ENCODE measurements at places on chromosomes 1 and 21.

DNA sequence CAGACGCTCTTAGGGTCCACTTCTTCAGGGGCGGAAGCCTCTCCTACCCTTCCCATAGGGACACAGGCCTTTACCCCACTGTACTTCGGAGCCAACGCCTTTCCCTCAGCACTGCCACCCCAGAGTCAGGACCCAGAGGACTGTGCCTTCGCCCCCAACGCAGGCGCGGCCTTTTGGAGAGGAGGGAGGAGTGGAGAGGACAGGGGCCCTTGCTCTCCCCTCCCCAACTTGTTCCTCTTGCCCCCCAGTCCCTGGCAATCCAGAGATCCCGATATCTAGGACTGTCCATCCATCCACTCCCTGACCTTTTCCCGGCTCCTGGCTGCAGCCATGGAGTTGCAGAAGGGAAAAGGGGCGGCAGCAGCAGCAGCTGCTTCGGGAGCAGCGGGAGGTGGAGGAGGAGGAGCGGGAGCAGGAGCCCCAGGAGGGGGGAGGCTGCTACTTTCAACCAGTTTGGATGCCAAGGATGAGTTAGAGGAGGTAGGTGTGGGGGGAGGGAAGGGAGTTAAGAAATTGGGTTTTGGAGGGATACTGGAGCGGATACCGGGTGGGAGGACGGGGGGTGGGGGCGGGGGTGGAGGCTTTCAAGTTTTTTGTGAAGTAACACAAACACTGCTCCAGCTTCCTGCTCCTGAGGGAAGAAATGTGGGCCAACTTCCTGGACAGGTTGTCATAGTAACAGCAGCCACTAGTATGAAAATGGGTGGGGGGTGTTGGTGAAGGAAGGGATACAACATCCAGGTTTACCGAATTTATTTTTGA, 636 bp downstream of the INTS3 start:
- DNase-seq = peak; percentile 80

GRCh38 chr1:20590306-20590777, 1.4 kb downstream of the CDA start:
- peak; percentile 33 for DNase-seq

GRCh38 chr1:175075572-175076568, 8.2 kb downstream of the TNN start:
- DNase-seq = no peak

GRCh38 chr1:164519426-164519825, 39.6 kb upstream of the PBX1 start:
- no peak for DNase-seq

GRCh38 chr1:162984699-162985098, 84.5 kb upstream of the RGS4 start:
- no peak for DNase-seq

DNA sequence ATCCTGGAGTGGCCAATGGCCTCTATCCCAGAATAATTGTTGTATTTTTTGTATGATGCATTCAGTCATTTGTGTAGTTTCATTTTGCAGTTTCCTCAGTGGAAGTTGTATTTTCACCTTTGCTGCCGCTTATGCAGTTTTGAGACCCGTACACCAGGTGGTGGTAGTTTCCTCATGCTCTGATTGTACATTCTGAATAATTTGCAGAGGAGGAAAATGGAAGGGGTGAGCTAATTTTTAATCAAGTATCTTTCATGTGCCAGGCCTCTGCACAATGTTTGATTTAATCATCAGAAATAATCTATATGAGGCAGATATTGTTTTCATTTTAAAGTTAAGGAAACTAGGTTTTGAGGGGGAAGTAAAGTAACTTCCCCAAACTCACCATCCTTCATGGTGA, 29.5 kb downstream of the HLX start:
- DNase-seq = no peak

DNA sequence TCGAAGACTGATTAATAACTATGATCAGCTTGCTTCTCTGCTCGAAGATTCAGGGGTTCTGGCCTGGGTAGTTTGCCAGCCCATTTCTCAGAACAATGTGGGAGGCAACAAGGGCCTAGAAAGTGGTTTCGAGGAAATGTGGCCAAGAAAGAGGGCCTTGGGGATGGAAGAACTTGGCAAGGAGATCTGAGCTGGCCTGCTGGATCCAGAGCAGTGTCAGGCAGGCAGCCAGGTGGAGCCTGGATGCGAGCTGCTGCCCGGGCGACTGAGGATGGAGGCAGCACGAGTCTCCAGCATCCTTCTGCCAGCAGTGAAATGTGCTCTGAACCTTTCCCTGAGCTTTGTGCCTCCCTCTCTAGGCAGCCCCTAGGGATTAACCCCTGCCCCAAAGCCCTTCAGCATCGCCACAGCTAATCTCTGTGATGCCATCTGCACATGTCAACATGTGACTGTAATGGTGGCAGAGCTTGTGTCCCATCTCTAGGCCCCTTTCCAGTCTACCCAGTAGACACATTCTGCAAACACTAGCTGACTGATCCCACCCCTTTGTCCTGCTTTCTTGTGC, 61.0 kb upstream of the NEK2 start:
- no peak for DNase-seq

- DNase-seq = no peak
These were observed 33.4 kb downstream of the SLAMF6 start for GRCh38 chr1:160489513-160490261.

DNA sequence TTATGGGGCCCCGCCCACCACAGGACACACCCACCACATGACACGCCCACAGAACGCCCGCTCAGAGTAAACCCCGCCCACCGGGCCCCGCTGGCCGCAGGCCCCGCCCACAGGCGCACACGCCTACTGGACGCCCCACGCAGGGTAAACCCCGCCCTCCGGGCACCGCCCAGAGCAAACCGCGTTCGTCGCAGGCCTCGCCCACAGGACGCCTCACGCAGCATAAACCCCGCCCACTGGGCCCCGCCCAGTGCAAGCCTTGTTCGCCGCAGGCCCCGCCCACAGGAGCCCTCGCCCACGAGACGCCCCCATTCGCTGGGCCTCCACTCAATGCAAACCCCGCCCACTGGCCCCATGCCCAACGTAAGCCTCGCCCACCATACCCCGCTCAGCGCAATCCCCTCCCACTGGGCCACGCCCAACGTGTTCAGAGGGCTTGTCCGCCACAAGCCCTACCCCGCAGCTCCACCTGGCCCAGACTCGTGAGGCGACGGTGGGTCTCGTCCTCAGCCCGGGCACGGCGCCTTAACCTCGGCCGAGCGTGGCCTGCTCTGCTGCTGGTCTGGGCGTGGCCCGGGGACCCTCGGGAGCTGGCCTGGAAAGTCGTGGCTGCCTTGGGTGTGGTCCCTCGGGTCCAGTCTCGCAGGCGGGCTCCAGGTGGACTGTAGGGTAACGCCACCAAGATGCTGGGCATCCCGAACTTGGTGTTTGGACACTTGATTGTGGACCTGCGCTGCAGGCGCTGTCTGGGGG, 401 bp upstream of the TMEM52 start:
- peak; percentile 98 for DNase-seq

GRCh38 chr1:151985768-151986167, 7.9 kb downstream of the S100A10 start:
- no peak for DNase-seq

DNA sequence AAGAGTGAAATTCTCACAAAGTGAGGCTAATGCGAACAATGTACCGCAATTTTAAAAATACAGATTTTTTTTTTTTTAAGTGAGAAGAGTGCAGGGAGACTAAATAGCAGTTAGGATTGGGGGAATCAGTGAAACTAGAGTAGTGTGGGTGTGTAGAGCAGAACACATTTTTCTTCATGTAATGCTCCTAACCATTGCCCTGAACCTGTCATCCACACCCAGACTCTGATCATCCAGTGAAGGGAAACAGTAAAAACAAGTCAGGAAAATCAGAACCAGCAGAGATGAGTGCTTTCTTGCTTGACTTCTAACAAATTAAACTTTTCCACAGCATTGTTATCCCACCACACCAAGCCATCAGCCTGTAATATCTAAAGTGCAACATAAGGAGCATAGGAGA, 9.1 kb downstream of the CADM3 start:
- no peak for DNase-seq

DNA sequence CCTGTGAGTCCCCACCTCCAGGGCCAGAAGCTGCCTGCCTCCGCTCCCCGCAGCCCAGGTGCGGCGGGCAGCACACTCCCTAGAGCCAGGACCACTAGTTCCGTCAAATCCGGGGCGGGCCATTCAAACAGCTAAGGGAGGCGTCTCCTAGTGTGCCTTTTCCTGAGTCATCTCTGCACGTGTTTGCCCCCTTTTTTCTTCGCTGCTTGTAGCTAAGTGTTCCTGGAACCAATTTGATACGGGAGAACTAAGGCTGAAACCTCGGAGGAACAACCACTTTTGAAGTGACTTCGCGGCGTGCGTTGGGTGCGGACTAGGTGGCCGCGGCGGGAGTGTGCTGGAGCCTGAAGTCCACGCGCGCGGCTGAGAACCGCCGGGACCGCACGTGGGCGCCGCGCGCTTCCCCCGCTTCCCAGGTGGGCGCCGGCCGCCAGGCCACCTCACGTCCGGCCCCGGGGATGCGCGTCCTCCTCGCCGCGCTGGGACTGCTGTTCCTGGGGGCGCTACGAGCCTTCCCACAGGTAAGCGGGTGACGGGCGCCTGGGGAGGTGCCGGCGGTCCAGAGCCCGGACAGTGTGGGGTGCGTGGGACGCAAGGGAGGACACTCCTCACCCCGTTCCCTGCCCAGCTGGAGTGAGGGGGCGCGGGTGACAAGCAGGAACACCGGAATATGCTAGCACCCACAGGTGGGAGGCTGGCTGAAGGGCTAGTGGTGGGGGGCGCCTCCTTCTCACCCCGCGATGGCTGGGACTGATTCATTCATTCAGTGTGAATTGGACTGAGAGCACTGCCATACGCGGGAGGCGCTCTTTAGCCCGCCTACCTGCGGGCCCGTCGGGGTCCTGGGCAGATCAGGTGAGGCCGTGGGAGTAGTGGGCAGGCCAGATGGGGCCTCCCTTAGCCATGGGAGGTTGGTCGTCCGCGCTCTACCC, at the start of gene TNFRSF8:
Gene TNFRSF8, plus strand, starts transcription at position 163 of the 932 bp plus-strand sequence. Its CDS starts 296 bp downstream, at position 459.
- no peak for DNase-seq

DNA sequence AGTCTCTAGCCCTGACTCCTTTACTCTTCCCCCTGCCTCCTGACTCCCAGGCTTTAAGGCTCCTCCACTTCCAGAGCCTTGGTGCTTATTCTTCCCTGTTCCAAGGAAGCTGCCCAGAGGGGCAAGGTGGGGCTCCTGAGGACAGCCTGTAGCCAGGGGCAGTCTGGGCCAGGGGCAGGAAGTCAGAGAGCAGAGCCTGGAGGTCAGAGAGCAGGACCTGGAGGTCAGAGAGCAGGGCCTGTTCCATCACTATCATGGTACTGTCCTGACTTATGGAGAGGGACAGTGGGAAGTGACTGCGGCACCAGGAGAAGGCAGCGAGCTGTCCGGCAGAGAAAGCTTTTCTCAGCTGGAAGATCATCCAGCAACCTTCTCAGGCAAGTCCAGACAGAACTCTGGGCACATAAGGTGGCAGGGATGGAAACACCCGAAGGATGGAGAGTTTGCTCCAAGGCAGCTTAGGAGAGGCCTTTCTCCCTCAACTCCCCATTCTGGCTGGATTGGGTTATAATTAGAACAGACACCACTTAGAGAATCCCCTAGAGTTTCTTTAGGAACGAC, 25.0 kb downstream of the PLXNA2 start:
- DNase-seq = no peak

GRCh38 chr1:59229138-59229537, 67.8 kb upstream of the FGGY start:
- no peak for DNase-seq

GRCh38 chr1:76285578-76286135, 211.1 kb downstream of the ST6GALNAC3 start:
- DNase-seq = no peak

DNA sequence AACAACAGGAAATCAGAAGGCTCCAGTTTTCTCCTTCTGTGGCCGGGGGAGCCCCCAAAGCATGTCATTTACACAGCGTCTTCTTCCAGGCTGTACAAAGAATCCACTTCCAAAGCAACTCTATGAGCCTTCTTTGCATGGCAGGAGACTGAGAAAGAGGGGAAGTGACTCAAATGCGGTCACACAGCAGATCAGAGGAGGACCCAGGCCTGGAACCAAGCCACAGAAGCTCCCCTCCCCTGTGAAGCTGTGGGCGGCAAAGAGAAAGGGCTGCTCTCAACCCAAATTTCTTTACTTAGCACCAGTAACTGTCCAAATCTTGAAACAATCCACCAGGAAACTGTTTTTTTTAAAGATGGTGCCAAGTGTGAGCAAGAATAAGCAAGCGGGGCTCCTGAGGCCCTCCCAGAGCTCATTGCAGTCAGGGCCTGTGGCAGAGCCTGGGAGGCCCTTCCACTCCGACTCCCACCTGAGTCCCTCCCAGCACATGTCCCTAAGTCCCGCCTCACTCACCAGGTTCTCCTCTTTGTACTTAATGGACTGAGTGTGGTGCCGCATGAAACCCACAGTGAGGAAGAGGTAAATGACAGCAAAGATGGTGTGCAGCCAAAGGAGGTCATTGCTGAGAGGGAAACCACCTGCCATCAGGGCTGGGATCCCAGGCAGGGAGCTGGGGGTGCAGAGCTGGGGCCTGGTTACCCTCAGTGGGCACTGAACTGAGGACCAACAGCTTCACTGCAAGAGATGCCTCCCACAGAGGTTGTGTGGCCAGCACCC, 15.9 kb downstream of the TMEM63A start:
- DNase-seq = no peak

DNA sequence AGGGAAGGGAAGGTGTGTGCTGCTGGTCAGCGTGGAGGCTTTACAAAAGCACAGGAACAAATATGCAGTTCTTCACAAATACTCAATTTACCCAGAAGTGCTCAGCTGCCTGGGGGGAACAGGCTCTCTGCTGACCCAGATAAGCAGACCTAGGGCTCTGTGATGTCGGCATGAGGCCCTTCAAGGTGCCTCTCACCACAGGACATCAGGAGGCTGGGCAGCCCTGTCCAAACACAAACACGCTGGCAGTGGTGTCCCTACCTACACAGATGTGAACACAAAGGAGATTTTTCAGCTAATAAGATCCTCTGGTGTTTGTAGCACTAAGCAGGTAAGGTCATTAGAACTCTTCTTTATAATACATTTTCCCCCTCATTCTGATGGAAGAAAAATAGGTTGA, 243.0 kb upstream of the PROX1 start:
- no peak for DNase-seq

GRCh38 chr1:221711063-221711577, 30.8 kb downstream of the DUSP10 start:
- no peak for DNase-seq

GRCh38 chr1:76136894-76137293, 62.3 kb downstream of the ST6GALNAC3 start:
- DNase-seq = no peak

- DNase-seq = no peak
These were observed 67.0 kb downstream of the XCL2 start for GRCh38 chr1:168476588-168477385.

GRCh38 chr1:158570480-158570879, at the start of gene OR6P1:
Gene OR6P1 (minus strand): TSS chr1:158570580. CDS start chr1:158563604, 6,976 bp downstream.
- no peak for DNase-seq

DNA sequence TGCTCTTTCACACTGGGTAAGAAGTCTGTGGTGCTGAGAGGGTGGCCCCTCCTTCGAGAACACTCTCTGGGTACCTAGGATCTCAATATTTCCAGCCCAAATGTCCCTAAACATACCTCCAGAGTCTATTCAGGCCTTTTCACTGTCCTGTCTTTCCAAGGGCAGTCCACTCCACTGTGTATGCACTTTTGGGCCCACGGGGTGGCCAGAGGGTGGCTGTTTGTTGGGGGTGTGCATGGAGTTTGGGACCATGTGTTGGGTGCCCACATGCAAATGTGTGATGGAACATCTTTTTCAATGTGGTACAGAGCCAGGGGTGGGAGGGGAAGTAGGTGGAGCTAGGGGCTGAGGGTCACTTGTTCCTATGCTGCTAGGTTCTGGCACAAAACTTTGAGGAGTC, 87.5 kb downstream of the FAM78B start:
- no peak for DNase-seq

- no peak for DNase-seq
These were observed 94.5 kb downstream of the SYT2 start for GRCh38 chr1:202615501-202616354.
